HFFc6 (cell line): ENCODE measurements at places on chromosomes 12 and 14.

GRCh38 chr12:112023759-112024396 lies 10.7 kb downstream of the ERP29 start:
- no peak overlapping the region for H3K27ac ChIP-seq
- H3K27me3 ChIP-seq = peaks cover 7% of the 10 kb centered on the region
- H3K4me1 ChIP-seq = peaks cover 25% of the 10 kb centered on the region
- H3K4me3 ChIP-seq = no peak overlapping the region

DNA sequence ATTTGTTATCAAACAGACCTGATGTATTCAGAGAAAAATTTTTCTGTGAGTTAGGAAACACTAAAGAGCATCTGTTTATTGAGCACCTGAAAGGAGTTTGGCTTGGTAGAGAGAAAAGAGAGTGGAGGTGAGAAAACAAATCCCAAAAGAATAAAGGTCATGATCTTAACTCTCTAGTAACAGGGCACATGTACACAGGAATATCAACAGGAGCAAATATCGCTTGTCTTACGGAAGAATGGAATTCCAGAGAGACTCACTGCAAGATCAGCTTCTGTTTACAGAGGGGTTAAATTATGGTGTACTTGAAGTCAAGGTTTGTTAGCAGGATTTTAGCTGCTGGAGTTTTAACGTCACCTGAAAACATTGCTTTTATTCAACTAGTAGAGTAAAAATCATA lies 78.8 kb downstream of the SPPL3 start:
- no peaks in the 10 kb centered on the region for H3K4me1 ChIP-seq
- DNase-seq = no peak
- no peaks in the 10 kb centered on the region for H3K27me3 ChIP-seq
- H3K36me3 ChIP-seq = no peaks in the 10 kb centered on the region
- H3K27ac ChIP-seq = no peak overlapping the region

- DNase-seq = peak; percentile 7
- no peak overlapping the region; the same call in 1 of the 2 replicates for H3K27ac ChIP-seq
- H3K36me3 ChIP-seq = peaks cover 33% of the 10 kb centered on the region
- peaks cover 16% of the 10 kb centered on the region for H3K4me1 ChIP-seq
These were observed 70.1 kb upstream of the STRN3 start for GRCh38 chr14:31096255-31096654.

DNA sequence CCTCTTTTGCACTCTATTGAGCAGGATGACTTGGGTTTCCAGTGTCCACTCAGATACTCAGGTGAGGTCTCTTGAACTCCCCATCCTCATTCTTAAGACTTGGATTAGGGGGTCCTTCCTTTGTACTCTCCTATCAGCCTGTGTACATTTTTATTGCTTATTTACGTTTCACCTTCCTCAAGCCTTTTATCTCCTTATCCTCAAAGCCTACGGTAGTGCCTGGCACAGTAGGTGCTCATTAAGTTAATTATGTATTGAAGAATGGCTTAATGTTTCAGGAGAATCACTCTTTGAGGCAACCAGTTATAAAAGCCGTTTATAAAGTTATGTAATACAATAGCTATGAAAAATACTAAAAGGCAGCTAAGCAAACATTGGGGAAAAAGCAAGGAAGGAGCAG lies 315.7 kb downstream of the NPAS3 start:
- H3K4me3 ChIP-seq = no peak overlapping the region
- H3K4me1 ChIP-seq = no peaks in the 10 kb centered on the region
- no peaks in the 10 kb centered on the region for H3K27me3 ChIP-seq
- H3K36me3 ChIP-seq = no peaks in the 10 kb centered on the region
- no peak for DNase-seq

DNA sequence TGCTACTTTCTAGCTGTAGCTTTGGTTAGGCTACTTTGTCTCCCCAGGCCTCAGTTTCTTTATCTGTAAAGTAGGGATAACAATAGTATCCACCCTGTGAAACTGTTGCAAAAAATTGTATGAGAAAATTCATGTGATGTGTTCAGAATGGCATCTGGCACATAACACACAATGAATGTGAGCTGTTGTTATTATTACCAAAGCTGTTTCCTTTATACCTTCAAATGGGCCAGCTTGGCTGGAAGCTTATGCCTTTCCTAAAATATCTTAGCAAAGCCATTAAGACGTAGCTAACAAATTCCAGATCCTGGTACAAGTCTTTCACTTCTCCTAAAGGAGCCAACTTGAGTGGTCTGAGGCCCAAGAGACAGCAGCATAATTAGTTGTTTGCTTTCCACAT lies 25.2 kb upstream of the MANSC4 start:
- no peaks in the 10 kb centered on the region for H3K4me1 ChIP-seq
- DNase-seq = no peak
- H3K27me3 ChIP-seq = peaks cover 8% of the 10 kb centered on the region; the same call in 1 of the 2 replicates
- no peak overlapping the region for H3K4me3 ChIP-seq
